ENCODE measurements at places on chromosomes 3 and 15.

DNA sequence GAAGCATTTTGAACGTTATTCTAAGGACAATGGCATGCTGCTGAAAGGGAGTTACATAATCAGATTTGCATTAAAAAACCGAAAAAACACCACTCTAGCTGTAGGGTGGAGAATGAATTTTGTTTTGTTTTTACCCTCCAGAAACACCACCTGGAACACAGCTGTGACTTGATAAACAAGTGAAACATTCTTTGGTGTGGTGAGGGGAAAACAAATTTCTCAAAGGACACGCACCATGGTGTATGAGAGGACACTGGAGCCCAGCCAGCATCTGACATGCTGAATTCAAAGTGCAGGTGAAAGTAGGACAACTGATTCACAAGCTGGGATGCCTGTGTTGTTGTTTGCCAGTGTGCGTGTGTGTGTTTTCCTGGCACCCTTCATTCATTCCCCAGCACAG is 554.5 kb upstream of the TBL1XR1 start:
- DNase-seq = peak; percentile 2

GRCh38 chr3:29853841-29854397 is 573.0 kb downstream of the RBMS3 start:
- no peak for DNase-seq

DNA sequence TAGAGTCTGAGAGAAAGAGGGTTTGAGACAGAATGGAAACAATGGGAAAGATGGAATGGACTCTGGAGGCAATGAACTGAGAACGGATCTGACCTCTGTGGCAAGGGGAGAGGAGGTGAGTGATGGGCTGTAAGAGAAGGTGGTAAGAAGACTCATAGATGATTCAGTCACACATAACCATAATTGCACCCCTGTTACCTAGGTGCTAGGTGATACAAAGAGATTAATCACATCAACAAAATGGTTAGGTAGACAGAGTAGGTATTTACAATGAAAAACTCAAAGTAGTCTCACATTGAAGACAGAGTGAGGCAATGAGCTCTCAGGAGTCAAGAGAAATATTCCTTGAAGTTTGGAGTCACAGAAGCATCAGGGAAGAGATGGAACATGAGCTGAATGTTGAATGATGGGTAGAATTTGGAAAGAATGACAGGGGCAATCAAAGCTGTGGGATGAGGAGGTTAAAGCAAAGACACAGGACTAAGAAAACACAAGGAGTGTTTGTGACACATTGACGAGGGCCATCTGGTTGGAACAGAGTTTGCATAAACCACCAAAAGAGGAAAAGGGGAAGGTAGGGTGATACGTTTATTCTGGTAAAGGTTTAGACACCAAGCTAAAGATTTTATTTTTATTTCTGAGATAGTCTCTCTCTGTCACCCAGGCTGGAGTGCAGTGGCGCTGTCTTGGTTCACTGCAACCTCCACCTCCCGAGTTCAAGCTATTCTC is 32.7 kb downstream of the MME start:
- DNase-seq = no peak

- no peak for DNase-seq
Measured at GRCh38 chr3:38313263-38313662, 31.2 kb downstream of the SLC22A14 start.

- no peak for DNase-seq
Measured at GRCh38 chr3:88896026-88896425, 211.4 kb upstream of the EPHA3 start.

GRCh38 chr3:61569856-61570580 is 8.6 kb downstream of the PTPRG start:
- no peak for DNase-seq

GRCh38 chr3:143634991-143635390 is 213.3 kb downstream of the SLC9A9 start:
- no peak for DNase-seq

DNA sequence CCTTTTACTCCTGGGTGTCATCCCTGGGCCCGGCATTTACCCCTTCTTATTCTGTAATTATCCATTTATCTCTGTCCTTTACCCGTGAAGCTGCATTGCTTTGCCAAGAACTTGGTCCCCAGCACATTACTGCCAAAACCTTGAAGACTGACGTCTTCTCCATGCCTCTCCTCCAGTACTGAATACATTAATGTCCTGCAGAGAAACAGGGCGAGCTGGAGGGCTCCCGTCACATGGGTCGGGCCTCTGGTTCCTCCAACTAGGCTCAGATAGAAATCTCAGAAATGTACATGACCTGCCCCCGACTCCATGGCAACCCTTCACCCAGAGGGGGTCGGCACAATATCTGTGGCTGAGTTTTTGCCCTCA is 445 bp downstream of the EFCAB12 start:
- DNase-seq = peak; percentile 39

- peak; percentile 1 for DNase-seq
Measured at GRCh38 chr3:6989608-6990291, 128.8 kb downstream of the GRM7 start.

DNA sequence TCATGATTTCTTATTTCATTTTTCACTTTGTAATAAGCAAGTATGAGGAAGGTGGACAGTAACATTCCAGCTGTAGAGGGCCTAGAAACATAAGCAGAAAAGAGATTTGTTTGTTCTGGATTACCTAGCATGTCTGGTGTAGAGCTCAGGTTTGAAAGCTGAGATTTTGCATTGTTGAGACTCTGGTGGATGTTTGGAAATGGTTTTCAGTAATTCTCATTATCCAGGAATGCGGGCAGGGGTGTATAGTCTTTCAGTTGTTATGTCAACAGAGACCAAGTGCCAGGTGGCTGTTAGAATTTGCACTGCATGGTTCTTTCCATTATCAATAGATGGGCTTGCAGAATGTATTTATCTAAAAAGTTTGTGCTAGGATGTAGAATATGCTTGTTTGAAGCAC is 10.9 kb downstream of the GPD1L start:
- no peak for DNase-seq

DNA sequence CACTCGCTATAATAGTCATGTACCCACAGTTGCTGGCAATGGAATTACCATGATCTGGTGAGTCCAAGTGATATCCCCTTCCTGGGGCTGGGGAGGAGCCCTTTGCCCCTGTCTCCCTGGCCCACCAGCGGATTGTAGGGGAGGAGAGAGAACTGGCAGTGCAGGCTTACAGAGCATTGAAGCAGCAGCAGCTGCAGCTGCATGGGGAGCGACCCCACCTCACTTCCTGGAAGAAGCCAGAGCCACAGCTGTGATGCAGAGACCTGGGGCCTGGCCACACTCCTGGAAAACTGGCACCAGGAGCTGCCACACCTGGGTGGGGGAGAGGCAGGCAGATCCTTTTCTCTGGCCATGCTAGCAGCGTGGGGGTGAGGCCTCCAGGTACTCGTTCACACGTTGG is 300.1 kb upstream of the PROK2 start:
- DNase-seq = no peak

DNA sequence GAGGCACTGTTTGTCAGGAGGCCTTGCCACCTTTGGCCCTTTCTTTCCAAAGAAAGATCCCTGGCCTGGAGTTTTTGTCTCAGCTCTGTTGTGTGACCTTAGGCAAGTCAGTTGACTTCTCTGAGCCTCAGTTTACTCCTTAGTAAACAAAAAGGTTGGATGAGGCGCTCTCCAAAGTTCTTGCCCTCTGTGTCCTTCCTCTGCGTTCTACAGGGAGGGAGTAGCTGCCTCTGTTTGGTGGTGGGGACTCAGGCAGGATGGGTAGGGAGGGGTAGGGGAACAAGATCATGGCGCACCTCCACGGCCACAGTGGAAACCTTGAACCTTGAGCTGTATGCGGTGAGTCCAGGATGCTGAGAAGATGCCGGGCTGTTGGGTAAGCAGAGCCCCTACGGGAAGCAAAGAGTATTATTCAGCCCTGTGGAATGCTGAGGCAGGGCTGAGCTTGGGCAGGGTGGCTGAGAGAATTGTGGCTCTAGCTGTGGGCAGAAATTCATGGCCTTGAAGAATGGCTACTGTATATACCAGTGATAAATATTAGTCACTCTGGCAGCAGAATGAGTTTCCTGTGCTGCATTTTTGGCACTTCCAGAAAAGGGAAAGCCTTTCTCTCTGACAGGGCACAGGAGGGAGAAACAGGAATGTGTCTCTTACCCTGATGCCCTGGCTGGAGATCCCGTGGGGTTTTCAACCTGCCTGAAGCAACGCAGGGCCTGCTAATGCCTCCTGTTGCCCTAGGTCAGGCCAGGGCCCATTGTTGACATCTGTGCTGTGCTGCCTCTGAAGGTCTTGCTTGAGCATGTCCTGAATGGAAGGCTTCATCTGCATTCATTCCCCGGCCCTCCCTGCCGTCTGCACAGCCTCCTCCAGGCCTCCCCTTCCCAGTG is 39.9 kb downstream of the SMAD3 start:
- no peak for DNase-seq

GRCh38 chr15:73597036-73597638 is 36.1 kb downstream of the NPTN start:
- DNase-seq = no peak
